Activated CD4-positive, alpha-beta T cell treated with anti-CD3 and anti-CD28 coated beads, Interleukin-2, amount 50 U/mL, for 24 hours (primary cell): ENCODE measurements at places on chromosomes 1 and 21.

DNA sequence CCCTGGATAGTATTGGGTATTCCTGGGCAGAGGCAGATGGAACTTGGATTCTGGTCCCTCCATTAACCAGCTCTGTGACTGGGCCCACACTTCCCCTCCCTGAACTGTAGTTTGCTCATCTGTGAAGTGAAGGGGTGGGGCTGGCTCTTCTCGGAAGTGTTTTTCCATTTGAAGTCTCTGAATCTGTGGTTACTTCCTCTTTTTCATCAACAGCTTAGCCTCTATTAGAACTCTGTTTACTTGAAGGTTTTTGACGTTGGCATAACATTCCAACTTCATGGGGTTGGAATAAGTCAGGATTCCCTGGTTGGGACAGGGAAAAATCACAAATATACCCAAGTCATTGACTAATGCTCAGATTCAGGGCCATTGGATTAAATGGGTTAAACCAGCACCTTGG, 3.6 kb downstream of the KIAA0040 start:
- peak; percentile 44 for DNase-seq

DNA sequence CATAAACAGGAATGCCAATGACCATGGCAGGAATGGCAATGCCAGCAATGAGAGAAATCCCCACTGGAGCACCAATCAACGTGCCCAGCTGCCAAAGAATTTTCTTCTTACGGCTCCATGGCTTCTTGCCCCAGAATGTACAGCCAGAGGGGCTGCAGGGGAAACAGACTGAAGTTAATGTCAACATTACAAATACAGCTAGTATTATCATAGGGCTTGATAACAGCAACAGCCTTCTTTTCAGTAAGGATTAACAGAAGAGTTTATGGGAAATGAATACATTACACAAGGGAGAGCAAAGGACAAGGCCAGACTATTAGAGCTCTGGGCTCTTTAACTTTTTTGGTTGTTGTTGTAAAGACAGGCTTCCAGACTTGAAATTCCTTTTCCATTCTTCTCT, 18.2 kb downstream of the RNF19B start:
- no peak for DNase-seq

DNA sequence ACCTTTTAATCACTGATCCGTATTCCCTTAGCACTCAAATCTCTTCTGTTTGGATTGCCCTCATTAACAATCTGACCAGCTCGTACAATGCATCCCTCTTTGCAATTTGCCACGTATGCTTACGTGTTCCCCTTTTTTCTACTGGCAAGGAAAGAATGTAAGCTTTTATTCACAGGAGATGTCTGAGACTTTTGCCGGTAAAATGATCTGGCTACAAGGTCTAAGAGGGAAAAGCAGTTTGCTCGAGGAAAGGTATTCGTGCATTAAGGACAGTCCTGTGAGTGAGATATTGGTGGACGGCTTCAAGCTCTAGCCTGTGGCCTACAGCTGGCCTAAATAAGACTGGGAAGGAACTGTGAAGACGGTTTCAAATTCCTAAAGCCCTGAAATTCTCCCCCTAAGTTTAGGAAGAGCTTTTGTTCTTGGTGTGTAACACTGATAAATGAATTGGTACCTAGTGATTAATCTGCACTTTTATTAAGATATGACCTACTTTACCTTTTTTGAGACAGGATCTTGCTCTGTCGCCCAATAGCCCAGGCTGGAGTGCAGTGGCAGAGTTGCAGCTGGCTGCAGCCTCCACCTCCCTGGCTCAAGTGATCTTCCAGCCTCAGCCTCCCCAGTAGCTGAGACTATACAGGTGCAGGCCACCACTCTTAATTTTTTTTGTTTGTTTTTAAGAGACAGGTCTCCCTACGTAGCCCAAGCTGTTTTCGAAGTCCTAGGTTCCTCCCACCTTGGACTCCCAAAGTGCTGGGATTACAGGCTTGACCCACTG, 895 bp upstream of the UBR4 start:
- DNase-seq: no peak

GRCh38 chr1:112797224-112797623, 82.1 kb upstream of the PPM1J start:
- DNase-seq: no peak

- DNase-seq: no peak
Measured at GRCh38 chr1:175072099-175072951, 4.7 kb downstream of the TNN start.

- DNase-seq: no peak
Measured at GRCh38 chr1:212819726-212820125, 27.7 kb downstream of the SPATA45 start.

GRCh38 chr1:31901838-31902509, 36.2 kb downstream of the PTP4A2 start:
- DNase-seq: no peak

DNA sequence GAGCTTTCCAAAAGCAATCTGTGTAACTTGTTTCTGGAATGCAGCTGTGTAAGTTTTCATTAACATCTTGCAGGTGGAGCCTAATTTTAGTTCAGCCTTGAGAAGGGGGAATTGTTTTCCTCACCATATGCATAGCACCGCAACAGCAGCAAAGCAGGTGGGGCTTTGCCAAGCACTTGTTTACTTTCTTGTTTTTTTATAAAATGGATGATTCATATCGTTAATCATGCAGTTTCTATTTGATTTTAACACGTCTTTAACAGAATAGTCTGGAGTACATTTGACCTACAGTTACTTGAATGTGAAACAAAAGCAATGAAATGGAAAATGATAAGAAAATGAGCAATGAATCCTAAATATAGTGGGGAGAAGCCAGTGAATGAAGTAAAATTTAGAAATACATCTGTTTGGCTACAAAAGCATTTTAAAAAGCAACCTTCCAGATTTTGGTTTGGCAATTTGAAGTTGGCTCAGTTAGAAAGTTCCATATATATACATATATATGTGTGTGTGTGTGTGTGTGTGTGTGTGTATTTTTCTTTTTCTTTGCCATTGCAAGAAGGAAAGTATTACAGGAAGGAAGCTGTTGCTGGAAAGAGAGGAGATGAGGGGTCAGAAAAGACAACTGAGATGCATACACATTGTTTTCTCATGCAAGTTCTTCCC, 119.0 kb upstream of the ADGRL2 start:
- DNase-seq: no peak

DNA sequence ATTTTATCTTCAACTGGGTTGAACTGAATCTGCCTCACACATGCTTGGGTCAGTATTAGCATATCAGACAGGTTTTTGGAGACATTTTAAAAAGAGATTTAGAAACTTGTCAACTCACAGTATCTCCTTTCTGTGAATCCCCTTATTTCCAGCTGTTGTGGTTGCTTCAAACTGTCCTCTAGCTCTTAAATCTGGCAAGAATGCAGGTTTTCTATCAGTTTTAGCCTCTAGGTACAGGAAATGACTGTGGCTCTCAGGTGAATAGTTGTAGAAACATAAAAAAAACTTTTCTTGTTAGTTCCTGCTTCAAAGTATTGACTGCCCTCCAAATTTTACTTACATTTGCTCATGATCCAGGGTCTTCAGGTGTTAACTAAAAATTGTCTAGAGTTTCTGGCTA, 495.7 kb upstream of the TMPRSS15 start:
- no peak for DNase-seq
